Hippocampal formation (tissue), 2 donors: ENCODE measurements at places on chromosomes 5 and 9.

- DNase-seq, result peak; percentile 14
These were observed 2.8 kb upstream of the PLK2 start for GRCh38 chr5:58462623-58463230.

DNA sequence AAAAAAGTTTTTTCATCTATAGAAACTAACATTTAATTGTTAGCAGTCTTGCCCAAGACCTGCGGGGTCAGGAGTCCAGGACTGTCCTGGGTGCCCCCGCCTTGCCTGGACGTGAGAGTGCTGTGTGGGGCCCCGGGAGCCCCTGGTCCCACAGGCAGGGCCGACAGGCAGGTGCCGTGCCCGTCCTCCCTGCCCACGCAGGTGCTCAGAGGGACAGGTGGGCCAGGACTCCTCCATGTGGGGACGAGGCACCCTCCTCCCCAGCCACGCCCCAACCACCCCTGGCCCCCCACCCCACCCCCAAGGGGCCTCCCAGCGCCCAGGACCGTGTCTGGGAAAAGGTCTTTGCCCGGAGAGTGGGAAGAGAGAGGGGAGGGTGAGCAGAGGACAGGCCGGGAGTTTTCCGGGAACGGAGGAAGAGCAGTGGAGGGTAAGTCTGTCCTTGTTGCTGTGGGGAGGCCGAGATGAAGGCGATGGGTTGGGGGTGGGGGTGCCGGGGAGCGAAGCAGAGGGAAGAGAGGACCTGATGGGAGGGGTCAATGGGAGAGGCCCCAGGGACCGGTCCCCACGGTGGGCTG lies 2.7 kb upstream of the LCN12 start:
- DNase-seq, result no peak

GRCh38 chr5:81855591-81855990 lies 104.7 kb upstream of the SSBP2 start:
- no peak for DNase-seq

- no peak for DNase-seq
These were observed 23.1 kb downstream of the VCAN start for GRCh38 chr5:83494666-83495065.

- DNase-seq, result no peak
These were observed 275.5 kb upstream of the TAS2R1 start for GRCh38 chr5:9905661-9906060.

DNA sequence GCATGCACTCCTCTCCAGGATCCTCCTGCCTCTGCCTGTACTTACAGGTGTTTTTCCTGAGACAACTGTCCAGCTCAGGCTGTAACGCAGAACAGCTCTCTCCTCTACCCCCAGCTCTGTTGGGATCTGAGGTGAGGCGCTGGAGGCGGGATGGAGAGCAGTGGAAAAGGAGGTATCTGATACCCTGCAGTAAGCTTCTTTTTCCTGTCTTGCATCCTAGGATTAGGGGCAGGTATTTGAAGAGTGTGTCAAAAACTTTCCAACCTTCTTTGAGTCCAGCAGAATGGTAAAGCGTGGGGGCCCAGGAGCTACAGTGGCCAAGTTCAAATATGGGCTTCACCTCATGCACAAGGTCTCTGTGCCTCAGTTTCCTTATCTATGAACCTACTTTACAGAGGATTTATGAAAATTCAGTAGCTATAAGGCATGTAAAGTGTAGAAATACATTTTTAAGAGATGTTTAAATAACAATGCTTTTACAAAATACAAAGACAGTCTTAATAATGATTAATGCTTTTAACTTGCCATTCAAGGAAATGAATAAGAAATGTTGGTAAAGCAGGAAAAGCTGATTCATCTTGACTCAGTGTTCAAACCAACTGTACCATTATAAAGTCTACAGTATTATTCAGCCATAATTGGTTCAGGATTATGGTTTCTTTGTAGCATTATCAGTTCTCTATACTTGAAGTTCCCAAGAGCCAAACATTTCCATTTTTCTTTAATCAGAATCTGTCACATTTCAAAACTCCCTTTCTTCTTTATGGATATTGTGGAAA lies 26.1 kb downstream of the MAP1B start:
- no peak for DNase-seq

- DNase-seq, result no peak
These were observed 542.1 kb upstream of the TUSC1 start for GRCh38 chr9:26220367-26220766.

GRCh38 chr5:180090098-180090768 lies 18.7 kb upstream of the RNF130 start:
- DNase-seq, result peak; percentile 39

DNA sequence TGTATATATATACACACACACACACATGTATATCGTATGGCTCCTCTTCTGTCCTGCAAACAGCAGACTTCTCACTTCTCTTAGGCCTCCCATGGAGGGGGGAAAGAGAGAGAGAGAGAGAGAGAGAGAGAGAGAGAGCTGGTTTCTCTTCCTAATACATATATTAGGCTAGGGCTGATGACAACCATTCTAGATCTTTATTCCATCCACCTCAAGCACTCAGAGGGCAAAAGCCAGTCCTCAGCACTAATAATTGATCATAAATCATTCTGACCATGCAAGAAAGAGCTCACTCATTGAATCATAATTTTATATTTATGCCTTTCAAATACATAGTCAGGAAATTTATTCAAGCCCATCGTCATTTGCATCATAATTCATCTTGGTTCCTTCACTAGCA lies 47.0 kb downstream of the CFAP90 start:
- DNase-seq, result no peak

DNA sequence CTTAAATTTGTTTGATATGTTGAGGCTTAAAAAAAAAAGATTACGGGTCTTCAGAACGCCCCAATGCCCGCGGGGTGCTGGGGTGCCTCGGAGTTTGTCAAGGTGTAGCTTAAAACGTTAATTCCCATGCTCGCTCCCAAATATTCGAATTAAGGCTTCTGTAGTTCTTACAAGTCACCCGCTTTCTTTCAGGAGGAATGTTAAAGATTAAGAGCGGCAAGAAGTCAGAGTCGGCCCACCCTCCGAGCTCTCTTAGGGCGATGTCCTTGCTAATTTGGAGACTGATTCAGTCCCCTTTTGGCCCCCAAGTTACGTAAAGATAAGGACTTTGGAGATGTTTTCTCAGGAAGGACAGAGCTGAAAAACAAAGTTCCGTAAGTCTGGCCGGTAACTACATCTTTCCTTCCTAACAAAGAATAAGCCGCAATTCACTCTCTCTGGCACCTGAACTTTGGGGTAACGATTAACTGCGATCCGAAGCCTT lies 746 bp upstream of the NPM1 start:
- DNase-seq, result no peak

DNA sequence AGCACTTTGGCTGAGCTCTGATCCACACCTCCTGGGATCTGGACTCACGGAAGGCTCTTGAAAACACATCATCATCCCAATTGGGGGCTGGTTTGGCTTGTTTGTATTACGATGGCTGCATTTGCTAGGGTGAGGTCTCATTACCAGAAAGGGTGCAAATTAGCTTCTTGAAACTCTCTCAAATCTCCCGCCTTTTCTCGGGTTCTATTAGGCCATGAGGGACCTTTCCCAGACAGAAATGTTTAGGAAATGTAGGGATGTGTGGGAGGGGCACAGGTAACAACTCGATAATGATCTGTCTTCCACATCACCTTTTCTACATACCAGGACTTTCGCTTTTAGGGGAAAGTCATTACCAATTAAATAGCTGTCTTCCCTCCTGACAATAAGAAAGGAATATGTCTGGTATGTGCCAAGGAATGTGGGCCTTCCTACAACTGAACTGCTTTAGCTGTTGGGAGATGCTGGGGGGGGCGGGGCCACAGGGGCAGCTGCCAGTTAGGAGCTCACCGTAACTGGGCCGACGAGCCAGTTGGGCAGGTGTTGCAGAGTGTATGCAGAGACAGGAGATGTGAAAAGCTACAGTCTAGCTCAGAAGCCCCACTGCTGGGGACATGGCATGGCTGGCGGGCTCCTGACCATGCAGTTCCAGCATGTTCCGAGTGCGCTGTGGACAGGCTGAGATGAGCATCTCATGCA lies 71.2 kb downstream of the AK8 start:
- no peak for DNase-seq

GRCh38 chr5:176188506-176189193 lies 49.6 kb upstream of the SIMC1 start:
- no peak for DNase-seq

DNA sequence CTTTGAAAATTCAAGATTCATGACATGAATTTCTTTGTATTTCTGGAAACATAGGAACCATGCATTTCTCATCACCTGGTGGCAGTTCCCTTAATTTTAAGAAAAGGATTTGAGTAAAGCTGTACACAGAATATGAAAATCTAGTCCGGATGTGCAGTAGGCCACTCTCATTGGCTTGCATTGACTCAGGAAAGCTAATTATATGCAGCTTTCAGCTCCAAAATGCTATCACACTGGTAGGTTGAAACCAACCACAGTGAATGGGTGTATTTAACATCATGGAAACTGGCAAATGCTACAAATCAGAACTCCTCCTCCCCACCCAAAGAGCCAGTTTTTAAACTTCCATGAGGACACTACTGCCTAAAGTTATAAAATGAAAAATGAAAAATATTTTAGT lies 161.6 kb upstream of the FBXL17 start:
- DNase-seq, result no peak

DNA sequence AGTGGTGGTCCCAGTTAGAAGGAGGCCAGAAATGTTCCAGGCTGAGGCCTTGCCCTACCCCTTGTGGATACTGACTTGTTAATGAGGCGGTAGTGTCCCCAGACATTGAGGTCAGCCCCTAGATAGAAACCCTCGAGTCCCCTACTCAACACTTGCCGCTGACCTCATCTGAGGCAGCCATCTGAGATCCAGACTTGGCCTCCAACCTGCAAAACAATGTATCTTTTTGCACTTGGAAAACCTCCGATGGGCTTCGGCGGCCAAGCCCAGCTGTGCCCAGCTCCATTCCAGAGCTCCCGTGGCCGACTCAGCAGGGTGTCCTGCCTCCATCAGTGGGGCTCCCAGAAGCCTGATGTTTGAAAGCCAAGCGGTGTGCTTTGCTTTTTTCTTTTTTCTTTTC lies 122.1 kb downstream of the WNK2 start:
- no peak for DNase-seq

DNA sequence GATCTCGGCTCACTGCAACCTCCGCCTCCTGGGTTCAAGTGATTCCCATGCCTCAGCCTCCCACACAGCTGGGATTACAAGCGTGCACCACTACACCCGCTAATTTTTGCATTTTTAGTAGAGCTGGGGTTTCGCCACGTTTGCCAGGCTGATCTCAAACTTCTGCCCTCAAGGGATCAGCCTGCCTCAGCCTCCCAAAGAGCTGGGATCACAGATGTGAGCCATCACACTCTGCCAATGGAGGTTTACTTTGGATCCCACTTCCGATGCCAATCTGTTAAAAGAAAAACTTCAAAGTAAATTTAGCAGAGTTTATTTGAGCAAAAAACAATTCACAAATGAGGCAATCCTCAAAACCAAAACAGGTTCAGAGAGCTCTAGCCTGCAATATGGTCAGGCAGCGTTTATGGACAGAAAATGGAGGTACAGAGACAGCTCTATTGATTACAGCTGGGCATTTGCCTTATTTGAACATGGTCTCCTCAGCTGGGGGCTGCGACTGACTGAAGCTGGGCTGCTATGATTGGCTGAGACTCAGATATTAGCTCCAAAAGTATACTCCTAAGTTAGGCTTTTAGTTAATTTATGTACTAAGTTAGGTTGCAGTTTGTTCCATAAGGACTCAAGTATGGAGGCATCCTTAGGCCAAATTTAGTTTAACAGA lies 18.6 kb upstream of the UBTD2 start:
- no peak for DNase-seq

DNA sequence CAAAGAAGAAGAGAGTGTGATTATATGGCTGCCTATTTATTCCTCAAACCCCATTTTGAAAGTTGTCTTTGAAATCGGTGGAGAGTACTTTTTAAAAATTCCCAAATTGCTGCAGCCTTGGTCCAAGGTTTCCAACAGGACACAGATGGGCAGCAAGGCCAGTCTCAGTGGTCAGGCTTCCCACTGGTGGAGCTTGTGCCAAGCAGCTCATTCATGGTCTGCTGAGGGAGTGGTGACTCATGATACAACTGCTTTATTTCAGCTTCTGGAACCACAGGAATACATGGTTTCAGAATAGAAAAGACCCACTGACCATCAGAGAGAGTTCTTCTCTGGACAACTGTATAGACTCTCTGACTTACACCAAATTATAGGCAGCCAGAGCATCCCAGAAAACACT lies 673.1 kb upstream of the KLF4 start:
- no peak for DNase-seq

DNA sequence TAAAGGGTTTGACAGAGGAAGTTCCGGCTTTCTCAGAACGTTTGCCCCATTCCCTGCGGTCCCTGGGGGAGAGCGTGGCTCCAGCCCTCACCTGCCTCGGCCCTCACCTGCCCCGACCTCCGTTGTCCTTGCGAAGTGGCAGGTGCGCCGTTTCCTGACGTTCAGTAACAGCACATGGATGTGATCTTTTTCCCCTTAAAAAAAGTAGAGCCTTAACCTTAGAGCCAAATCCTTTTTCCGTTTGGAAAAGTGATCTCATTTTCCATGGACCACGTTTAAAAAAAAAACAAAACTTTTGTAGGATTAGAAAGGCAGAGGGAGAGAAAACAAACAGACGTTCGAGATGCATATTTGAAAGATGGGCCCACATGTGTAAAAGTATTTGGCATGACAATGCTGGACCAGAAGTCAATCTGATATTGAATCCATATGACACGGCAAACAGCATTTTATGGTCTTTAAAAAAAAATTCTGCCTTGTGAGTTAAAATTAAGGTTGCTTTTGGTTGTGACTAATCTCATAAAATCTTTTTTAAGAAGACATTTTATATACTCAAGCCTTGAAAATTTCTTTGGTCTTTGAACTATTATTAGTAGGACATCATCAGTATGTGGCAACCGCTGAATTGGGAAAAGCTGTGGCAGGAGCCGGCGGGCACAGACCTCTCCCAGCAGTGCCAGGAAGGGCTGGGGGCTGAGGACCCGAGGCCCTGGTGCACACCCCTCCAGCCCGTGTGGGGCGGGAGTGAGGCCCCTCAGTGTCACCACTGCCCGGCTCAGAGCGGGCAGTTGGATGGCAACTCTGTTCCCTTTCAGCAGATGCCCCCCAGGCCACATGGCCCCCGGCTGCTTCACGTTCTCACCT lies 42.5 kb upstream of the EXOC3 start:
- DNase-seq, result no peak

DNA sequence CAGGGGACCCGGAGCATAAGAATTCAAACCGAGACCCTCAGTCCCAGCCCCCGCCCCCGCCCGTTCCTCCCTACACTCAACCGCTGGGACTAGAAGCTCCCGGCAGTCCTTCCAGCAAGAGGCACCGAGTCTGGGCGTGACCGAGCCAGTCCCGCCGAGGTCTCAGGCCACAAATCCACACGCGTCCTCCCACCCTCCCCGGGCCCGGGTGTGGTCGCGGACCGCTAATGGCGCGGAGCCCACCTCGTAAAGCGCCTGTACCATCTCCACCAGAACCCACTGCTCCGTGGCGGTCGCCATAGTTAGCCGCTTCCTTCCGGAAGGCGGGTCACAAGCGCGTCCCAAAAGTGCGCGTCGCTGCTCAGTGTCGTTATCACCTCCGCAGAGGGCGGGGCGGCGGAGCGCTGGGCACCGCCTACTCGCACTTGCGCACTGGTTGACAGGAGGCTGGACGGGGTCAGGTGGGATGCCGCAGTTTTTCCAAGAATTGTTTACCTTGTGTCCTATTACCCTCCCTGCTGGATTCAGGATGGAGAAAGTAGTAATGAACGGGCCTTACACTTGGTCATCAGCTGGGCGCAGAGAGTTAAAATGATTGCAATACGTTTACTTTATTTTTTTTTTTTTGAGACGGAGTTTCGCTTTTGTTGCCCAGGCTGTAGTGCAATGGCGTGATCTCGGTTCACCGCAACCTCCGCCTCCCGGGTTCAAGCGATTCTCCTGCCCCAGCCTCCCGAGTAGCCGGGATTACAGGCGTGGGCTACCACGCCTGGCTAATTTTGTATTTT lies at the start of gene SPTLC1:
Gene SPTLC1, minus strand, starts transcription at position 343 of the 788 bp plus-strand sequence. Its CDS starts 43 bp downstream, at position 300.
- peak; percentile 92 for DNase-seq
